HepG2 (cell line): ENCODE measurements at places on chromosomes 7 and 10. TPM values are rescaled to one million over a fixed set of nuclear protein-coding genes. Genes with fewer than 3 reads are reported as not detected.

CAPZA2 gene
- polyA plus RNA-seq, result 30.6 and 38.4 TPM in 2 replicates

AKR1D1 gene
- polyA plus RNA-seq, result 6.8 and 6.9 TPM in 2 replicates

DNA sequence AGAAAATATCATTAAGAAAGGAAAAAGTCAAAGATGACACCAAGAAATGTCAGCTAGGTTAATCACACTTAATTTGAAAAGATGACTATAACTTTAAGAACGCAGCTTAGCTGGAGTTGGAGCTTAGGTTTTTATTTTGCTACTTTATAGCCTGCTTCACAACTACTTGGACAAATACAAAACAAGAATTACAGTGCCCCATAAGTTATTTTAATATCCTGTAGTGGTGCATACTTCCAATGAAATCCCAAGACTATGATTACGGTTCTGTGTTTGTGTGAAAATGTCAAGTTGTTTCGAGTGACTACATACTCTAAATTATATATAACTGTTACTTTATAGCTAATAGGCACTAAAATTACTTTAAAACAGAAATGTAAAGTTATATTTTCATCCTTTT, 244.6 kb upstream of the MGMT start:
- no peak for DNase-seq

DNA sequence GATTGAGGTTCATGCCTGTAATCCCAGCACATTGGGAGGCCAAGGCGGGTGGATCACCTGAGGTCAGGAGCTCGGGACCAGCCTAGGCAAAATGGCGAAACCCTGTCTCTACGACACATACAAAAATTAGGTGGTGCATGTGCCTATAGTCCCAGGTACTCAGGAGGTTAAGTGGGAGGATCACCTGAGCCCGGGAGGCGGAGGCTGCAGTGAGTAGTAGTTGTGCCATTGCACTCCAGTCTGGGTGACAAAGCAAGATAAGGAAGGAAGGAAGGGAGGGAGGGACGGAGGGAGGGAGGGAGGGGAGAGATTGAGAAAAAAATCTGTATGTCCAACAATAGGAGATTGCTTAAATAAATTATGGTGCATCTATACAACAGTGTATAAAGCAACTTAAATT, 13.2 kb downstream of the TLL2 start:
- no peak for DNase-seq

GRCh38 chr7:103446049-103446520, at the start of gene SLC26A5:
Gene SLC26A5, minus strand, starts transcription at chr7:103446207. Its CDS starts 24,693 bp downstream, at chr7:103421514.
- DNase-seq, result no peak

GRCh38 chr7:32639122-32639521, 143.8 kb downstream of the AVL9 start:
- no peak for DNase-seq

DNA sequence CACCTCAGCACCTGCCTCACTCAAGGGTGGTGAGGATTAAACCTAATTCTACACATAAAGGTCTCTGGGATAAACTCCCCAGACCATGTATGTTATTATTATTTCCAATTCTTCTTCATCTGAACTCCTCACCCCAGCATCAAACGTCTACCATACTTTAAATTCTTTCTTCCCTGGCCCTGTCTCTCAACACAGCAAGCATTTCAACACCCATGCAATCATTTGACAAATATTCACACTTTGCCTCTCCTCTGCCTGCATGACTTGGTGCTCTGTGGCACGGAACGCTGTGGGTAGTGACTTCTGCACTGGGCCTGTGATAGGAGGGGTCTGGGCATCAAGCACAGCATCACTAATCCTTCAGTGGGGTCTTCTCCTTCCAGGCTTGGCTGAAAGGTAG, 490.8 kb downstream of the TNS3 start:
- no peak for DNase-seq

GRCh38 chr10:98611436-98611835, 164.7 kb upstream of the HPS1 start:
- no peak for DNase-seq

GRCh38 chr10:79361726-79362397, 14.6 kb downstream of the PPIF start:
- no peak for DNase-seq

DNA sequence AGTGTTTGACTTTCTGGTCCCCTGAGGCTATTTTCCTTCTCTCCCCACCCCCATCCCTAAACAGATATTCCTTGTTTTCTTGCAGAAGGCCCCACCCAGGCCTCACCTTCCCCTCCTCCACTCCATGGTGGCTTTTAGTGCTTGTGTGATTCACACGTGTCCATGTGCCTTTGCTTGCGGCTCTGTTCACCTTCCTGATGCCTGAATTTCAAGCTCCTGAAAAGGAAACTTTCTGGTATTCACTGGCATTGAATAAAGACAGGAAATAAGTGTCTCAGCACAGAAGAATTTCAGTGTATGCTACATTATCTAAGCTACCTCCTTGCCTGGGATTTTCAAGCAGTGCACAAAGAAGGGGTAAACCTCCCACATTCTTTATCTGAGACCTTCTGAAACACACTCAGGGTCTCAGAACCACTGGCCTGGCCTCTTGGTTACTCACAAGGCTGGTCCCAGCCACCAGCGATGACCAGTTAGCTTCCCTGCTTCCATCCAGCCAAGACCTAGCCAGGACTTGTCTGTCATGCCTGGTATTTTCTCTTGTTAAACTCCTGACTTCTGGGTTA, 17.2 kb upstream of the UBE2H start:
- no peak for DNase-seq

DNA sequence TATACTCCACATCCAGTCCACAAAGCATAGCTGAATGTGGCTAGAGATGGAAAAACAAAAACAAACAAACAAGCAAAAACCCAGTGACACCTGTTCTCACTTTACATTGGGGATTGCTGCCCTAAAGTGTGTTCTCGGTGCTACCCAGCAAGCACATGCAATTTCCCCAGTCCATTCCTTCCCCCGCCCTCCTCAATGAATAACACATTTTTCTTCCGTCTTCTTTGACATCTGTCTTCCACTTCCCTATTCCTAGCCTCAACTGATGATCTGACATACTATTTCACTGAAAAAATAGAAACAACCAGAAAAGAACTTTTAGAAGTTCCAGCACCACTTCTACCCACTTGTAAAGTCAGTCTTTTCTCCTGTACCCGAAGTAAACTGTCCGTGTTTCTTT, 147.1 kb downstream of the MALRD1 start:
- no peak for DNase-seq

GRCh38 chr10:31073996-31074721, 42.5 kb upstream of the ZNF438 start:
- no peak for DNase-seq

DNA sequence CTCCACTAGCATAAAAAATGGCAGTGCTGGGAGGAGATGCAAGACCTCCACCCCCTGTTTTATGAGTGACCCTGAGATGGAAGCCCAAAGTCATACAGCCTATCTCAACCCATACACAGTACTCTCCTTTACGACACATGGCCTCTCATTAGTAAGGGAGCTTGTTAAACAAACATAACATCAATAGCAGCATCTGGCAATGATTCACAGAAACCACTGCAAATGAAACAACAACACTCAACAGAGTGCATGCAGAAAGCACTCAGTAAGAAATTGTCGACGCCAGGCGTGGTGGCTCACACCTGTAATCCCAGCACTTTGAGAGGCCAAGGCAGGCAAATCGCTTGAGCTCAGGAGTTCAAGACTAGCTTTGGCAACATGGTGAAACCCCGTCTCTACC, 27.5 kb upstream of the FIGNL1 start:
- DNase-seq, result peak; percentile 51

GRCh38 chr7:42143711-42144600, 93.1 kb downstream of the GLI3 start:
- no peak for DNase-seq
